Activated CD4-positive, alpha-beta T cell treated with anti-CD3 and anti-CD28 coated beads, Interleukin-2, amount 10 ng/mL, durations not matched to agents 7 days and 5 days (primary cell): ENCODE measurements at places on chromosomes 7 and 10. TPM values are rescaled to one million over a fixed set of nuclear protein-coding genes. Genes with fewer than 3 reads are reported as not detected.
A peak's percentile ranks its signal among the peaks of the same experiment; 100 is the strongest.

HSPB1 gene
- total RNA-seq, result 28.1 TPM

GRCh38 chr10:112844681-112845544, 105.1 kb upstream of the TCF7L2 start:
- H3K36me3 ChIP-seq, result no peaks in the 10 kb centered on the region
- H3K4me3 ChIP-seq, result no peak overlapping the region
- no peaks in the 10 kb centered on the region for H3K4me1 ChIP-seq
- no peaks in the 10 kb centered on the region for H3K27me3 ChIP-seq

DNA sequence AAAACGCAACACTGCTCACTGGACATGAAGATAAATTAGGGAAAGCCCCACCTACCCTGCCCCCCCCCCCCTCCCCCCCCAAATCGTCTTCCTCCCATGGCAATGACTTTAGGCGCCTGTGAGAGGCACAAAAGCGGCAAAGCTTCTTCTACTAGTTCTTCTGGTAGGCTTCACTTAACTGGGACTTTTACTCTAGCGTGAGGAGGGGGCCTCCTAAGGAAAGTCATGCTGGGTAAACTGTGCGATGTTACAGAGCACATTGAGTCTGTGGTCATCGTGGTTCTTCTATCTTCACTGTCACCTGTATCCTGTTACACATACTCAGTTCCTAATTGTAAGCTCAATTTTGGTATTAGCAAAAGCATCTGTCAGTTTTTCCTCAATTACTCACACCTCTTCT, 25.1 kb downstream of the HSPB1 start:
- H3K36me3 ChIP-seq, result peaks cover 36% of the 10 kb centered on the region
- H3K27me3 ChIP-seq, result no peaks in the 10 kb centered on the region
- H3K4me3 ChIP-seq, result no peak overlapping the region
- peak overlapping the region; percentile 34 for H3K27ac ChIP-seq
- DNase-seq, result no peak

DNA sequence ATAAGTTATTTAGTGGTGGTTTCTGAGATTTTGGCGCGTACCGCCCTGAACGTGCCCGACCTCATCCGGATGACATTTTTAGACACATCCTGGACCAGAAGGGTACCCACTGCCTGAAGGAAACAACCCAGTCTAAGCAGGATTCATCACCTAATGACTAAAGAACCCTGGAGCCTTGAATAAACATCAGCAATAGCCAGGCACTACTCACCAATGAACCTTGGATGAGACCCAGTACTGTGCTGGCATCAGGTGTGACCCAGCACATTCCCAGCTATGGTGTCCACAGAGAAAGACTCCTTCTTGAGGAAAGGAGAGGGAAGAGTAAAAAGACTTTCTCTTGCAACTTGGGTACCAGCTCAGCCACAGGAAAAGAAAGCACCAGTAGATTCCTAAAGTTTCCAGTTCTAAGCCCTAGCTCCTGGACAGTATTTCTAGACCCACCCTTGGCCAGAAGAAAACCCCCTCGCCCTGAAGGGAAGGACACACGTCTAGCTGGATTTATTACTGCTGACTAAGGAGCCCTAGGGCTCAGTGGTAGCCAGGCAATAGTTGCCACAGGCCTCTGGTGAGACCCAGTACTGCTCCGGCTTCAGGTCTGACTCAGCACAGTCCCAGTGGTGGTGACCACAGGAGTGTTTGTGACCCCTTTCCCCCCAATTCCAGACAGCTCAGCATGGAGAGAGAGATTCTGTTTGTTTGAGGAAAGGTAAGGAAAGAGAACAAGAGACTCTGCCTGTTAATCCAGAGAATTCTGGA, 32.5 kb downstream of the ZNF277 start:
- no peaks in the 10 kb centered on the region for H3K27me3 ChIP-seq
- no peak overlapping the region for H3K27ac ChIP-seq
- no peaks in the 10 kb centered on the region for H3K4me1 ChIP-seq
- H3K36me3 ChIP-seq, result peaks cover 7% of the 10 kb centered on the region
- no peak overlapping the region for H3K4me3 ChIP-seq
- DNase-seq, result no peak

OR13A1 gene
- total RNA-seq, result 0.10 TPM

- no peaks in the 10 kb centered on the region for H3K27me3 ChIP-seq
- no peak overlapping the region for H3K27ac ChIP-seq
- H3K36me3 ChIP-seq, result peaks cover 3% of the 10 kb centered on the region
- H3K4me1 ChIP-seq, result peaks cover 29% of the 10 kb centered on the region
- no peak for DNase-seq
Measured at GRCh38 chr10:28248092-28248491, 54.8 kb downstream of the MPP7 start.

GRCh38 chr7:13279854-13280435, 592.5 kb downstream of the ARL4A start:
- DNase-seq, result no peak
- no peak overlapping the region for H3K27ac ChIP-seq
- no peaks in the 10 kb centered on the region for H3K27me3 ChIP-seq

ATP6V0A4 gene
- total RNA-seq, result not detected

- peaks cover 11% of the 10 kb centered on the region for H3K27me3 ChIP-seq
- H3K27ac ChIP-seq, result no peak overlapping the region
- no peaks in the 10 kb centered on the region for H3K4me1 ChIP-seq
- DNase-seq, result no peak
- no peak overlapping the region for H3K4me3 ChIP-seq
Measured at GRCh38 chr7:141114029-141114664, 40.3 kb downstream of the TMEM178B start.

DNA sequence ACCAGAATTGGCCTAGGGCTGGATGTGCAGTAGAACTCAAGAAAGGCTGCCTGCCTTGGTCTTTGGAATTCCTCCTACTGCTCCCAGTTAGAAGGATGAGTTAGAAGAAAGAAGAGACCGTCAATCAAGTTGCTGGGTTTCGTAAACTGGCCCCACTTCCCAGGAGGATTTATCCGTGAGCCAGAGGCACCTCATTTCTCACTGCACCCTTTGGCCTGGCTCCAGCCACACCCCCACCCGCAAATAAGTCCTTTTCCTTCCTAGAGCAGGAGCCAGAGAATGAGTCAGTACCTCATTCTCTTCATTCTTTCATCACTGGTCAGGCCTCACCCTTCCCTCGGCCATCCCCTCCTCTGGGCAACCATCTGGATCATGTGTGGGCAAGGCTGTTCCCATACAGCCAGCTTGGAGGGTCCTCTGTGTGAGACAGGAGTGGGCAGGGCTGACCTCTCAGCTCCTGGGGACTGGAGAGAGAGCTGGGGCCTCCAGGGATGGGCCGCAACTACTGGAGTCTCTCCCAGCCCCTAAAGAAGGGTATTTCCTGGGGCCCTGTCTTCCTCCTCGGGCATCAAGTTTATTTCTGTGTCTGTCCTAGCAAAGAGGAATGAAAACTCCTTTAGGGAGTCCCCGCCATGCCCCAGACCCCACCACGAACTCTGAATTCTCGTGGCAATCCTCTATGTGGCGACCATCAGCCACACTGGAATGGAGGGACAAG, 87.2 kb upstream of the DUSP5 start:
- H3K4me3 ChIP-seq, result no peak overlapping the region
- peaks cover 13% of the 10 kb centered on the region for H3K27me3 ChIP-seq
- H3K4me1 ChIP-seq, result peaks cover 34% of the 10 kb centered on the region
- DNase-seq, result no peak
- no peak overlapping the region for H3K27ac ChIP-seq

DNA sequence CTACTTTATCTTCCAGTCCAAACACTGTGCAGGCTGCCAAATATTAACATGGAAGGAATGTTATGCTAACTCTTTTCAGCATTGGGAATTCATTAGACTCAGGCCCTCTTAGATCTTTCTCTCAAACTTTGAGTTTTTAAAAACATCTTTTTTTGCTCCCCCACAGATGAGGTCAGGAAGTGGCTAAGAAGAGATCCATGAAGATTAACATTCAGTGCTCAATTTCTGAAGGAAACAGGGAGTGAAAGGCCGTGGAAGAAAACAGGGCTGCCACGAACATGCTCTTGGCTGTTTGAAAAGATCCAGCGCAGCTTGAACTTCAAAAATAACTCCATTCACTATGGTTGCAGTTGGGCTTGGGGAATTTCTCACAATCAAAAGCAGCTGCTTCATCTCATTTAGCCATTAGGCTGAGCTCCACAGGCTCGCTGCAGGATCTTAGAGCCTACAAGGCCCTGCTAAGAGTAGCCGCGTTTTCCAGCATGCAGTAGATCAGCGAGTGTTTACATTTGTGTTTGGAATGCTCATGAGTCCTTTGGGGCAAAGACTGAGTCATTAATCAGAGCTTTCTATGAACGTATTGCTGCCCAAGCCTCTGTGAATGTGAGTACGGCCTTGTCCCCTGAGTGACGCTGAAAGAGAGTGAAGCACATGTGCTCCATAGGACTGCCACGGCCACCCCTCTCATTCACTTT, 41.2 kb upstream of the TNS3 start:
- H3K27me3 ChIP-seq, result no peaks in the 10 kb centered on the region
- H3K36me3 ChIP-seq, result no peaks in the 10 kb centered on the region
- H3K4me1 ChIP-seq, result no peaks in the 10 kb centered on the region
- no peak overlapping the region for H3K4me3 ChIP-seq

DNA sequence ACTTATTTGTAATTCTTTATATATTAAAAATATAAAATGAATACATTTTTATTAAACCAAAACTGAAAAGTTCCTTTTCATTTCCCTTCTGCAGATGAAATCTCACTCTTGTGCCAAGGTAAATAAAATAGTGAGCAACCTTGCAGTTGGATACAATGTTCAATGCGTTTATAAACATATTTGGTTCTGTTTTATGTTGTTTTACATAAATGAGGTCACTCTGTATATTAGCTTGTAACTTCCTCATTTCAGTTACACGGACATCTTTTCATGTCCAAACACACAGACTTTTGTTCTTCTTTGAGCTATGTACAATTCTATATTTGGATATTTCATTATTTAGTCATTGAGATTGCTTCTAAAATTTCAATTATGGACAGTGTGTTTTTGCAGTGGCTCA, 107.7 kb downstream of the BBS9 start:
- H3K36me3 ChIP-seq, result no peaks in the 10 kb centered on the region
- no peaks in the 10 kb centered on the region for H3K27me3 ChIP-seq
- no peak for DNase-seq
- H3K27ac ChIP-seq, result no peak overlapping the region
- H3K4me3 ChIP-seq, result no peak overlapping the region
- no peaks in the 10 kb centered on the region for H3K4me1 ChIP-seq

DNA sequence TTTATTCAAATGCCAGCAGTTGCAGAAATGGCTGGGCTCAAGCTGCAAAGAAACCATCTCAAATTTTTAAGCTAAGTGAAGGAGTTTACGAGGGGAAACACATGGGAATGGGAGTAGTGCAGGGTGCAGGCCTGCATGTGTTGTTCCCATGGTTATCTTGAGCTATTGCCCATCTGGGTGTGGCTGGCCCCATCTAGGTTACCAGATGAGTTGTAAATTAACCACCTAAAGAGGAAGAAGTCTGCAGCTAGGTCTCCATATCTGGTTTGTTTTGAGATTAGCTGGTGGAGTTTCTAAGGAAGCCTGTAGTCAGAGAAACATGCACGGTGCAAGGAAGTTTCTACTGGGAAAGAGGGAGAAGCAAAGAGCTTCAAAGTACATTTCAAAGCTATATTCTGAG, 23.3 kb upstream of the STEAP2 start:
- H3K27me3 ChIP-seq, result peaks cover 2% of the 10 kb centered on the region
- H3K4me1 ChIP-seq, result no peaks in the 10 kb centered on the region
- no peak for DNase-seq
- H3K4me3 ChIP-seq, result no peak overlapping the region

- H3K36me3 ChIP-seq, result no peaks in the 10 kb centered on the region
- H3K27me3 ChIP-seq, result no peaks in the 10 kb centered on the region
Measured at GRCh38 chr7:31256506-31256905, 84.0 kb downstream of the NEUROD6 start.

CTAGE4 gene
- 1.4 TPM for total RNA-seq

- H3K27me3 ChIP-seq, result no peaks in the 10 kb centered on the region
- H3K36me3 ChIP-seq, result no peaks in the 10 kb centered on the region
- no peak overlapping the region for H3K27ac ChIP-seq
- no peaks in the 10 kb centered on the region for H3K4me1 ChIP-seq
- DNase-seq, result no peak
Measured at GRCh38 chr10:115604627-115605026, 511.5 kb downstream of the ATRNL1 start.

DNA sequence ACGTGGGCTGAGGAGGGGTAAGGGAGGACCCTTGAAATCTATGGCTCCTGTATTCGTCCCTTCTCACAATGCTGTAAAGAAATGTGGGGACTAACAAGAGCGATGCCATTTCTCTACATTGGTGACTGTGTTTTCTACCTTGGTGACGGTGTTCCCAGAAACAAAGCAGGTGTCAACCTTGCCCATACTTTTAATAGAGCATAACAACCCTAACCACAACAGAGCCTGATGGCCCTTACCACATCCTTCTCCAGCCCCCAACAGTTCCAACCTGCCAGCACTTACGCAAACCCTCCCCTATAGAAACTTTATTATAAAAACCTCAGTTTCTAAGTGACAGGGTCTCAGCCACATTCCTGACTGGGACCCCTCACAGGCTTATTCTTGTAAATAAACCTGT, 28.2 kb upstream of the ADCYAP1R1 start:
- peak overlapping the region; percentile 79 for H3K27ac ChIP-seq
- peaks cover 1% of the 10 kb centered on the region for H3K36me3 ChIP-seq
- no peak overlapping the region for H3K4me3 ChIP-seq
- DNase-seq, result peak; percentile 13
- H3K4me1 ChIP-seq, result peaks cover 51% of the 10 kb centered on the region
- H3K27me3 ChIP-seq, result no peaks in the 10 kb centered on the region

- no peak overlapping the region for H3K27ac ChIP-seq
- H3K36me3 ChIP-seq, result peaks cover 40% of the 10 kb centered on the region
- no peak for DNase-seq
Measured at GRCh38 chr7:43686991-43687390, 42.3 kb downstream of the COA1 start.

- no peak overlapping the region for H3K27ac ChIP-seq
- no peaks in the 10 kb centered on the region for H3K27me3 ChIP-seq
- DNase-seq, result no peak
- no peaks in the 10 kb centered on the region for H3K36me3 ChIP-seq
Measured at GRCh38 chr10:569961-570627, 119.4 kb downstream of the DIP2C start.

PTN gene
- total RNA-seq, result not detected

DNA sequence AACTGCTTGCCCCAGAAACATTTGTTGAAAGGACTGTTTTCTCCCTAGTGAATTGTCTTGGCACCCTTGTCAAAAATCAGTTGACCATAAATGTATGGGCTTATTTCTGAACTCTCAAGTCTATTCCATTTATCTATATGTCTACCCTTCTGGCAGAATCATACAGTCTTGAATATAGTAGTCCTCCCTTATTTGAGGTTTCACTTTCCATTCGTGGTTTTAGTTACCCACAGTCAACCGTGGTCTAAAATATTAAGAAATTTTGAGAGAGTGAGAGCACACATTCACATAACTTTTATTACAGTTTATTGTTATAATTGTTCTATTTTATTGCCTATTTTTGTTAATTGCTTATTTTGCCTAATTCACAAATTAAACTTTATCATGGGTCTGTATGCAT, 17.4 kb upstream of the CEP41 start:
- no peak overlapping the region for H3K4me3 ChIP-seq
- H3K4me1 ChIP-seq, result peaks cover 11% of the 10 kb centered on the region
- peaks cover 10% of the 10 kb centered on the region for H3K36me3 ChIP-seq
- H3K27me3 ChIP-seq, result no peaks in the 10 kb centered on the region

DNA sequence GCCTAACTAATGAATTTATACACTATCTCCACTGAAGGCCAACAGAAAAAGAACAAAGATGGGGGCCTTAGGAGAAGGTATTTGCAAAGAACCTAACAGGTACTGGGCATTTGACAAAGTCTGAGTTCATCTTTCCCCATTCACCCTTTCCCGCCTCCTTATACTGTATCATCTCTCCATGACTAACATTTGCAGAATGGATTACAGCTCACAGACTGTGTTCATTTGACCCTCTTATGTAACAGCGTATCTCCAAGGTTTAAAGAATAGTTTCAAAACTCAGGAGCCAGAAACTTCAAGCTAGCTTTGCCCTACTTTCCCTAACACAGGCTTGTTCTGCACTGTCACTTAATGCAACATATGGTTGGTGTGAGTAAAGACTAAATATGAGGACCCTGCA, 238.7 kb upstream of the CELF2 start:
- H3K36me3 ChIP-seq, result no peaks in the 10 kb centered on the region
- H3K27ac ChIP-seq, result no peak overlapping the region
- H3K27me3 ChIP-seq, result peaks cover 11% of the 10 kb centered on the region
- H3K4me1 ChIP-seq, result no peaks in the 10 kb centered on the region
